Activated CD8-positive, alpha-beta T cell treated with anti-CD3 and anti-CD28 coated beads, Interleukin-2, amount 10 ng/mL, durations not matched to agents 7 days and 5 days (primary cell): ENCODE measurements at places on chromosomes 3 and 15. TPM values are rescaled to one million over a fixed set of nuclear protein-coding genes. Genes with fewer than 3 reads are reported as not detected.

The RPUSD2 gene
- total RNA-seq: 14.1 TPM

The HCN4 gene
- not detected for total RNA-seq

GRCh38 chr3:145952536-145952935 lies 208.4 kb downstream of the PLOD2 start:
- no peak overlapping the region for H3K4me3 ChIP-seq
- DNase-seq: no peak
- no peaks in the 10 kb centered on the region for H3K27me3 ChIP-seq
- H3K36me3 ChIP-seq: no peaks in the 10 kb centered on the region

- peaks cover 8% of the 10 kb centered on the region for H3K4me1 ChIP-seq
- no peak overlapping the region for H3K4me3 ChIP-seq
- no peaks in the 10 kb centered on the region for H3K27me3 ChIP-seq
Measured at GRCh38 chr15:72077950-72078349, 40.0 kb downstream of the MYO9A start.
